GM23248 (cell line): ENCODE measurements at places on chromosomes 12 and 14. TPM values are rescaled to one million over a fixed set of nuclear protein-coding genes. Genes with fewer than 3 reads are reported as not detected.

DNA sequence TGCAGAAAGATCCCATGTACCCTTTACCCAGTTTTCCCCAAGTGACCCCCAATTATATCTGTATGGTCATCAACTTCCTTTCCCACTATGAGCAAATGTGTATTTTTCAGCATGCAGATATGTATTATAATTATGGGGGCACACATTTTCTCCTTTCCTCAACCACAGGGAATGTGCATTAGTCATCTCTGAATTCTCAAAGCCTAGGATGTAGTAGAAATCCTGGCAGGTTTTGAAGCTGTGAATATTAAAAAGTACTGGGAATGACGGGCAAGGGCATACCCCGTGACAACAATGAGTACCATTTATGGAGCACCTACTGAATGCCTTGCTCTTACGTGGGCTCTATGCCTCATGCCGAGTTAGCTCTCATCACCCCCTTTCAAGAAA is 71.5 kb downstream of the VWF start:
- H3K4me3 ChIP-seq, result no peak overlapping the region
- H3K27ac ChIP-seq, result no peak overlapping the region
- DNase-seq, result peak; percentile 61
- H3K27me3 ChIP-seq, result no peaks in the 10 kb centered on the region

DNA sequence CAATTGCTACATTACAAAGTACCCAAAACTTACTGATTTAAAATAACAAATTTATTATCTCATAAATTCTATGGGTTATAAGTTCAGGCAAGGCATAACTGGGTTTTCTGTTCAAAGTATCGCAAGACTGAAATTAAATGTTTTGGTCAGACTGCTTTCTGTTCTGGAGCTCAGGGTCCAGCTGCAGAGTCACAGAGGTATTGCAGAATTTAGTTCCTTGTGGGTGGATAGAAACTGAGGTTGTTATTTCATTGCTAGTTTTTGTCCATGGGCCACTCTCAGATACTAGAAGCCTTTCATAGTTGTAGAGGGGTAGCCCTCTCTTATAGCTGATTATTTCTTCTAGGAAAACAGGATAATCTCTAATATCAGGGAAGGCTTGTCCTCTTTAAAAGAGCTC is 467.9 kb downstream of the TRHDE start:
- no peak for DNase-seq
- H3K27me3 ChIP-seq, result no peaks in the 10 kb centered on the region
- no peak overlapping the region for H3K4me3 ChIP-seq
- no peak overlapping the region for H3K27ac ChIP-seq

- H3K4me3 ChIP-seq, result no peak overlapping the region
- H3K36me3 ChIP-seq, result peaks cover 28% of the 10 kb centered on the region
- H3K4me1 ChIP-seq, result no peaks in the 10 kb centered on the region
- no peaks in the 10 kb centered on the region for H3K27me3 ChIP-seq
Observed at GRCh38 chr14:72766296-72766695, 127.6 kb downstream of the DPF3 start.

GRCh38 chr14:65141523-65141922 is 39.2 kb upstream of the MAX start:
- no peaks in the 10 kb centered on the region for H3K4me1 ChIP-seq
- H3K27me3 ChIP-seq, result peaks cover 26% of the 10 kb centered on the region
- no peaks in the 10 kb centered on the region for H3K36me3 ChIP-seq
- H3K27ac ChIP-seq, result no peak overlapping the region
- no peak overlapping the region for H3K4me3 ChIP-seq

Gene DIP2B
- 17.9 and 19.5 TPM in 2 replicates for total RNA-seq

Gene NANOG
- total RNA-seq, result 0.13 TPM in 1 of 2 replicates, not detected in the other

Gene KRT77
- not detected in 2 replicates for total RNA-seq

Gene VDR
- 30.5 and 37.2 TPM in 2 replicates for total RNA-seq

DNA sequence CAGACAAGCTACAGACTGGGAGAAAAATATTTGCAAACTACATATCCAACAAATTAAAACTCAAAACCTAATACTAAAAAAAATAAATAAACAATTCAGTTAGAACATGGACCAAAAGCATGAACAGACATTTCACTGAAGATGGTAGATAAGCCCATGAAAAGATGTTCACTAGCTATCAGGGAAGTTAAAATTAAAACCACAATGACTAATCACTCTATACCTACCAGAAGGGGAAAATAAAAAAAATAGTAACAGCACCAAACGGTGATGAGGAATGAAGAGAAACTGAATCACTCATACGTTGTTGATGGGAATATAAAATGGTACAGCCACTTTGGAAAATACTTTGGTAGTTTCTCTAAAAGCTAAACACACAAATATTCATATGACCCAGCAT is 31.1 kb upstream of the DHRS7 start:
- H3K4me1 ChIP-seq, result no peaks in the 10 kb centered on the region
- no peaks in the 10 kb centered on the region for H3K27me3 ChIP-seq
- H3K36me3 ChIP-seq, result no peaks in the 10 kb centered on the region
- no peak for DNase-seq
- no peak overlapping the region for H3K4me3 ChIP-seq
